ENCODE measurements at places on chromosomes 2 and 18. TPM values are rescaled to one million over a fixed set of nuclear protein-coding genes. Genes with fewer than 3 reads are reported as not detected.

The MREG gene
- total RNA-seq = 0.32 TPM

The PLA2R1 gene
- 3.0 TPM for total RNA-seq

The CROCC2 gene
- not detected for total RNA-seq

The CHRNG gene
- not detected for total RNA-seq

The SPDYA gene
- total RNA-seq = 0.92 TPM

The MAP3K19 gene
- total RNA-seq = not detected

The TMEM18 gene
- 8.8 TPM for total RNA-seq

The TUBA3D gene
- total RNA-seq = 4.0 TPM
